ENCODE measurements at places on chromosomes 6 and 20.

DNA sequence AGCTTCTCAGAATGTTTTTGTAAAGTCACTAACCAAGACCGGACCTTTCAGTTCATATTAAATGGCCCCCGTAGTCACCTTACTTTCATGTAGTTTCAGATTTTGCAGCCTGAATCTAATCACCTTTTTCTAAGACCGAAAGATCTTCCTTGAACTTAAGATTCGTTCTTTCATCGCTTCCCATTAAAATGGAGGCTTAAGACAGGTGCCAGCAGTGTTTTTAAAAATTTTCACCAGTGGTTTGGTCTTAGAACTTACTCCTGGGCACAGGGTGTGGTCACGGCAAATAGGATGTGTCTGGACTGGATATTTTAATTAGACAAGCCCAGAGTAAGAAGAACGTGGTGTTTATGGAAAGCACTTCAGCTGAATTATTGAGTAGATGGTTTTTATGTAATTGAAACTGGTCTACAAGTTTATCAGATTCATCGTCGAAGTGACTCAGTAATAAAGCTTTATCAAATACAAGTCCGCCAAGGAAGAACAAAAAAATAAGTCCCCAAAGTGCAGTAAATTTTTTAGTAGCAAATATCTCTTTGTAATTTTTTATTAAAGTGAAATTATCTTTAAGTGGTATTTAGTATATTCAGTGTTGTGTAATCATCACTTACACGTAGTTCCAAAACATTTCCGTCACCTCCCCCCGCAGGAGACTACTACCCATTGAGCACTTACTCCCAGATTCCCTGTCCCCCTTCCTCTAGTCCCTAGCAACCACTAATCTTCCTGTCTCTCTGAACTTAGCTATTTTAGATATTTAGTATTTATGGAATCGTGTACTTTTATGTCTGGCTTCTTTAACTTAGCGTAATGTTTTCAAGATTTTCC lies 868 bp downstream of the SRSF3 start:
- no peak for DNase-seq

GRCh38 chr6:25193460-25194171 lies 85.6 kb upstream of the CARMIL1 start:
- no peak for DNase-seq

DNA sequence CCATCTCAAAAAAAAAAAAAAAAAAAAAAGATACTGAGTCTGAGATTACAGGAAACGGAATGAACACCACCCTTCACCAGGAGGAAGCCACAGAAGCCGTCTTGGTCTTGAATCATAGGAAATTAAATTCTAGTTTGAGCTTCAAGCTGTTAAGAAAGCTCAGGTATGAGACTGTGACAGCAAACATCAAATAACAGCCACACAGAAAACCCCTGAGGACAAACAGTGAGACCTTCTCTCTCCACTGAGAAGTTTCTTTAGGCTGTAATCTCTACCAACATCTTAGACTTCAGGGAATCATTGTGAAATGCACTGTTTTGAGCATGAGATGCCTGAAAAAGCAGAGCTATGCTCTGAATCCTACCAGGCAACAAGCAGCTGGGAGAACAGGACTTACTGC lies 30.8 kb downstream of the PDE10A start:
- DNase-seq: no peak

DNA sequence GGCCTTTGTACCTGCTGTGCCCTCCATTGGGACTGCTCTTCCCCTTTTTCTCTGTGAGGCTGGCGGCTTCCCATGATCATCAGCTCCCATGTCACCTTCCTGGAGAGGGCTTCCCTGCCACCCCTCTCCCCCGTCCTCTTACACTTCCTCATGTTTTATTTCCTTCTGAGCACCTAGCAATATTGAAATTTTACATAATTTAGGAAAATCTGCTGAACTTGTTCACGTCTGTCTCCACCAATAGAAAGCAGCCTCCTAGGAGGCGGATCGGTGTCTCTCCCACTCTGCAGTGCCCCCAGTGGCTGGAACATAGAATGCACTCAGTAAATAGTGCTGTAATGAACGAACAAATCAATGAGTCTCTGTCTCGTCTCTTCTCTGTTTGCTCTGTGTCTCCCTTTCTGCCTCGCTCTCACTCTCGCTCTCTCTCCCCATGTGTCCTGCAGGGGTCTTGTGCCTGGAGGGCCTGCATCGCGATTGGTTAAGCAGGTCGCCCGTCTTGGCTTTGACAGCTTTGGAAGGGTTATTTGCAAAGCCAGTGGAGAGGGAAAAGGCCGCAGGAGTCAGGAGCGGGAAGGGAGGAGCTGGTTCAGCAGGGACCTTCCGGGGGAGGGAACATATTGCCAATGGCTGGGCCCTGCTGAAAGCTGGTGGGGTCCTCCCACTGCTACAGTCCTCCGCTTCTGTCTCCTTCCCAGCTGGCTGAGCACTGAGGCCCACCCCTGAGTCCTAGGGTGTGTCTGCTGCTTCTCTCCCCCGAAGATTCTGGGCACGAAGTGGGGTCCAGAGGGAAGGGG lies 12.1 kb upstream of the OCSTAMP start:
- DNase-seq: peak; percentile 68

GRCh38 chr20:57567471-57568079 lies 6.7 kb downstream of the PCK1 start:
- DNase-seq: no peak

GRCh38 chr6:94349227-94349626 lies 929.9 kb upstream of the EPHA7 start:
- DNase-seq: no peak

DNA sequence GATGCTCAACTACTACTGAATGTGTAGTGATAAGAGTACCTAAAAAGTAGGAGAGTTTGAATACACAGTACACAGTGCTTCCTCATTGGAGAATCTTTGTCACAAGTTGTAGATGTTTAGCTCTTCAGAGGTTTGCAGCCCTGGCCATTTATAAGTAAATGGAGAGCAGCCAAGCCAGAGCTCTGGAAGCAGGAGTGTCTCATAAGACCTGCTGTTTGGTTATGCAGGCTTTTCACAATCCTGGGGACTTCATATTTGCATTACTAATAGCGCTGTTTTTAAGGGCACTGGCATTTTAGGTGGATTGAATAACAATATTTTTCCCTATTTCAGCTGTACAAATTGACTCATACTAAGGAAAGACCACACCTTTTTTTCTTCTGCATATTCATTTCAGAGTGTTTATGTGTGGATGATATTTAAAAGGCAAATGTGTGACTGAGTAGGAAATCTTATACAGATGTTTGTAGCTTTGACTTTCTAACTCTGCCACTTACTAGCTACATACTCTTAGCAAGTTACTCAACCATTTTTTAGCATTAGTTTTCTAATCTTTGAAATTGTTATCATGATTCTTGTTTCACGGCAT lies 730.5 kb upstream of the MAP3K7 start:
- no peak for DNase-seq

- DNase-seq: no peak
Observed at GRCh38 chr6:52284131-52284459, 447 bp downstream of the MCM3 start.

- no peak for DNase-seq
Observed at GRCh38 chr20:61159957-61160686, 91.9 kb upstream of the CDH4 start.

DNA sequence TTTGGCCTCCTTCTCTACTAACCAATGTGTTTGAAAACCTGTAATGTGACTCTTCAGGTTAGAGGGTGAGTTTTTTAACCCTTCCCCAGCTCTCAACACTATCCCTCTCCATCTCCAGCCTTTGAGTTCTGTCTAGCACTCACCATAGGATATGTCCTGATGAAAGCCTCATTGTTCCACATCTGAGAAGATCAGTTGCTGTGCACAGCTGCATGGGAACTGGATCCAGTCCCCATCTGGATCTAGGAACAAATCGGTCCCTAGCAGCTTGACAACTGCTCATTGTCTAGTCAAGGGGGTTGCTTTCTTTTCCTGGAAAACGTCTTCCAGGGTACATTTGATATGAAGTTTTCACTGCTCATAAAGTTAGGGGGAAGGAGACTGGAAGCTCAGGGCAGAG lies 45.4 kb upstream of the AGPAT4 start:
- no peak for DNase-seq

DNA sequence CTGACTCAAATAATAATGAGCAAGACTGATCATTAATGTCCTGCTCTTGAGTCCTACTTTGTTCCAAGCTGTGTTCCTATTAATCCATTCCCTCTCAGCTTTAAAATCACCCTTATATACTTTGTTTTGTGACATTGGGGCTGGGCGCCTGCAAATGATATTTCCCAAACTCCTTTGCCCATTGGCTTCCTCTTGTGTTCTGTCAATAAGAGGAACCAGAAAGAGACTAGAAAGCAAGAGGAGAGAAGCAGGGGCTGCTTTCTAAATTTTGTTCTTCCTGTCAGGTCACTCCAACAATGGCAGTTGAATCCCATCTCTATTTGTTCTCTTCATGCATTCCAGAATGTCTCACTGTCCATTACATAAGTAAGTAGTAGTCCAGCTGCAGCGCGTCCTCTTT lies 21.6 kb upstream of the TRIM27 start:
- DNase-seq: no peak

DNA sequence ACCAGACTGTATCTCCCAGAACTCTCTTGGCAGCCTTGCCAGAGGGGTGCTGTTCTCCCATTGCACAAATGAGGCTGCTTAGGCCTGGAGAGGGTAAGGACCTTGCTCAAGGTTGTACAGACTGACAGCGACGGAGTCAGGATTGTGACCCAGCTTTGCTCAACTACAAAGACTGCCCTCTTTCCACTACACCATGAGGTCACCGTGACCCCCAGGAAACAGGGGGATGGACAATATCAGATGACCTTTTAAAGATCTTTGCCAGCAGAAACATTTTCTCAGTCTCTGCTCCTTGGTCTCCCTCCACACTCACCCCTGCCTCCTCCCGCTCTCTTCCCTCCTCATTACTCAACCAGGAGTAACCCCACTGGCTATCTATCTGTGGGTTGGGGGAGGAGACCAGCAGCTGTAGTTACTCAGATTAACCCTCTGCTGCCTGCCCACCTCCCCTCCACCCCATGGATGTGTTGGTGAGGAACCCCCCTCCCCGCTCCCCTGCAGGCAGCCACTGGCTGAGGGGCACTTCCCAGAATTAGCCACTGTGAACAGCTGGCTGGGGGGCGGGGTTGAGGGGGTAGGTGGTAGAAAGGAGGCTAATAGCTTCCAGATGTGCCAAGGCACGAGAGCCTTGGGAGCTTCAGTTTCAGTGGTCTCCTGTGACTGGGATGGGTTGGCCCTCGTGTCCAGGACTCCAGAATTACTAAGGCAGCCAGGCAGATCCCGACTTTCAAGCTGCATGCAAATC lies 26.9 kb upstream of the MRPS18A start:
- DNase-seq: no peak

DNA sequence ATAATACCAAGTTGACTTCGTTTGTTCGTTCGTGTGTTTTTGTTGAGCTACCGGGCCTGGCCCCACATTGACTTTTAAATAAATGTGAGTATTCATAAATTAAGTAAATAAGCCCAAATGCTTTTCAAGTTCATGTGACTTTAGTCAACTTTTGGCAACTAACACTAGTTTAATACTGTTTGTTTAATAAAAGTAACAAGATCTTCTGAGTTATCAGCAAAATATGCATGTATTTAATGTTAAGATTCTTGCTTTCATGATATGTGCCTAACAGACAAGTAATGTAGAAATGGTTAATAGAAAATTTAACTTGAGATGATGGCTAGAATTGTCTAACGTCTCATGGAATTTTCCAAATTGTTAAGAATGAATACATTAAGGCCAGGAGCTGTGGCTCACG lies 38.7 kb upstream of the ECI2 start:
- DNase-seq: no peak

- no peak for DNase-seq
Observed at GRCh38 chr20:46331611-46332361, 23.5 kb upstream of the CDH22 start.

DNA sequence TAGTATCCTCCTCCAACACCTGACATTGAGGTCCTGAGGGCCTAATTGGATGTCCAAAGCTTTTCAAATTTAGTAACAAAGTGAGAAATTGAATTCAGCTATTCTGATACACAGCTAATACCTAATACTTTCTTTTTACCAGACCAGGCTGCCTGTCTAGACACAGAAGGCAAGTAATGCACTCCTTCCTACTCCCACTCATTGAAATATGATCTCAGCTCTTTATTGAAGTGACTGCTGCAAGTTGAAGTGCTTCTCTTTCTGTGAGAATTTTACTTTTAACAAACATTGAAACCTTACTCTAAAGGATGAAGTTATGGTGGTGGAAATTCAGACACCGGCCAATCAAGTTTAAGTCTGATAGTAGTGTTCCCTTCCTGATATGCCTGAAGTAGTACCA lies 90.8 kb upstream of the OGFRL1 start:
- DNase-seq: peak; percentile 22

DNA sequence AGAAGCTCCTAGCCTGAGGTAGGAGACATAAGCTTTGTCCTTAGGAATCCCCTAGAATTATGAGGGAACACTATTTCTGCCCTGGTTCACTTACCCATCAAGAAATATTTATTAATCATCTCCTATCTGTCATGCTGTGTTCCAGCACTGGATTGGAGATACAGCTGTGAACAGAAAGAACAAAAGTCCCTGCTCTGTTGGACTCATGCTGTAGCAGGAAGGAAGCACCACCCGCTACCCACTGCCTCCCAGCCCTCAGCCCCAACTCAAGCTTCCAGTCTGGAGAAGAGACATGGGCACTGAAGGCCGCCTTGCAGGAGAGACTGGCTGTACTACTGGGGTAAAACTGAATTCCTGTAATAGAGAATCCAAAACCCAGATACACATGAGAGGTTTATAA lies 78.0 kb downstream of the MDGA1 start:
- no peak for DNase-seq

DNA sequence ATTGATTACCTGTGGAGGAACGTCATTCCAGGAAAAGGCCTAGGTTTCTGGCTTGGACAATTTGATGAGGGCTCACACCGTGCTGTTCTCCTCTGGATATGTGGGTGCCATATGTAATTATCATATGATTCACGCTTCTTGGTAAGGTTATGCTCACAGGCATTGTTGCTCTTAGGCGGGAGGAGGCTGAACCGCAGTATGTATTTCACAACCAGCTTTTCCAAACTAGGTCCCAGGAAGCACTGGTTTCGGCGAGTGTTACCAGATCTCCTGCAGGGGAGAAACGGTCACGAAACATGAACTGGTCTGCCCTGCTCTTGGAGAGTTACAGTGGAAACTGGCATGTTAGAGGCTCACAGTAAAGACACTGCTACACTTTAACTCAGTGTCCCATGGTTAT lies 793 bp upstream of the FAM50B start:
- no peak for DNase-seq

- DNase-seq: no peak
Observed at GRCh38 chr20:14780508-14780907, 443.1 kb upstream of the FLRT3 start.

DNA sequence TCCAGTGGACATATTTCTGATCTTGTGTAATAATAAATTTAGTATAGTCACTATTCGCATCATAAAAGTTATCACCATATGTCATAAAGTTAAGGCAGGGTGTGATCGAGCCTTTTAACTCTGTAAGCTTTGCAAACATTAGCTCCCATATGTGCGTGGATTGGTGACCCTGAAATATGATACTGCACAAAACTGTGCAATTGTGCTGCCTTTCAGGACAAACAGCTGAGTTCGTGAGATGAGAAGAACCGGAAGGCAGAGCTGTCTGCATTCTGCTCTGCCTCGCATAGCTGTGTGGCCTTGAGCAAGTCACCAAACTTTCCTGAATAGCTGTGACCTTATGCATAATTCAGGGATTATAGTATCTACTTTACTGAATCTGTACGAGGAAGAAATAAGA lies 3.2 kb upstream of the PLEKHG1 start:
- no peak for DNase-seq

- DNase-seq: no peak
Observed at GRCh38 chr20:58544286-58544685, 29.1 kb upstream of the APCDD1L start.

- no peak for DNase-seq
Observed at GRCh38 chr6:170075659-170076223, 215.1 kb downstream of the DLL1 start.

- DNase-seq: no peak
Observed at GRCh38 chr6:155408981-155409380, 46.7 kb downstream of the NOX3 start.

Data from left renal pelvis (tissue), 4 donors.